ENCODE measurements at places on chromosomes 1 and 21.
A peak's percentile ranks its signal among the peaks of the same experiment; 100 is the strongest.

DNA sequence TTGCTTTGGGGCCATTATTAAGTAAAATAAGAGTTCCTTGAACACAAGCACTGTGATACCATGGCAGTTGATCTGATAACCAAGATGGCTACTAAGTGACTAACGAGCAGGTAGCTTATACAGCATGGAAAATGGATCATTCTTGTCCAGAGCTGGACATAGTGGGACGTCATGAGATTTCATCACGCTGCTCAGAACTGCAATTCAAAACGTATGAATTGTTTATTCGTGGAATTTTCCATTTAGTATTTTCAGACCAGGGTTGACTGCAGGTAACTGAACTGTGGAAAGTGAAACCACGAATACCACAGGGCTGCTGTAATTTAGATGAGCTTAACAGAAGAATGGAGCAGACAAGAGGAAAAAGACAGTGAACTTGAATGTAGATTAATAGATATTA, 38.9 kb downstream of the CCDC18 start:
- peak overlapping the region; percentile 5 for H3K27ac ChIP-seq
- DNase-seq, result peak; percentile 14
- no peaks in the 10 kb centered on the region for H3K27me3 ChIP-seq
- H3K36me3 ChIP-seq, result peaks cover 69% of the 10 kb centered on the region

- no peaks in the 10 kb centered on the region for H3K36me3 ChIP-seq
- no peak overlapping the region for H3K27ac ChIP-seq
- H3K27me3 ChIP-seq, result peaks cover 96% of the 10 kb centered on the region
Observed at GRCh38 chr1:44409757-44410156, 4.7 kb downstream of the RNF220 start.

GRCh38 chr1:23163395-23163794, 5.3 kb downstream of the LUZP1 start:
- no peak overlapping the region for H3K4me3 ChIP-seq
- no peak for DNase-seq
- H3K27me3 ChIP-seq, result no peaks in the 10 kb centered on the region
- H3K27ac ChIP-seq, result no peak overlapping the region

GRCh38 chr1:41925712-41926111, 7.0 kb upstream of the HIVEP3 start:
- no peaks in the 10 kb centered on the region for H3K27me3 ChIP-seq
- H3K4me1 ChIP-seq, result no peaks in the 10 kb centered on the region
- DNase-seq, result peak; percentile 18
